Thoracic aorta (tissue), 2 donors: ENCODE measurements at places on chromosomes 16 and 17. TPM values are rescaled to one million over a fixed set of nuclear protein-coding genes. Genes with fewer than 3 reads are reported as not detected.

ZP2 gene
- total RNA-seq: not detected

ARL5C gene
- not detected for total RNA-seq

SEPTIN12 gene
- not detected for total RNA-seq

ITGAL gene
- 3.2 TPM for total RNA-seq

KRTAP4-9 gene
- total RNA-seq: not detected

TBC1D26 gene
- total RNA-seq: not detected

ARHGDIG gene
- not detected for total RNA-seq

NPIPB2 gene
- 9.9 TPM for total RNA-seq

MT1G gene
- not detected for total RNA-seq

SECTM1 gene
- 32.2 TPM for total RNA-seq

SLC47A1 gene
- 17.0 TPM for total RNA-seq

MARCHF10 gene
- total RNA-seq: not detected

TBC1D3 gene
- not detected for total RNA-seq
